ENCODE measurements at places on chromosomes 4 and X.

DNA sequence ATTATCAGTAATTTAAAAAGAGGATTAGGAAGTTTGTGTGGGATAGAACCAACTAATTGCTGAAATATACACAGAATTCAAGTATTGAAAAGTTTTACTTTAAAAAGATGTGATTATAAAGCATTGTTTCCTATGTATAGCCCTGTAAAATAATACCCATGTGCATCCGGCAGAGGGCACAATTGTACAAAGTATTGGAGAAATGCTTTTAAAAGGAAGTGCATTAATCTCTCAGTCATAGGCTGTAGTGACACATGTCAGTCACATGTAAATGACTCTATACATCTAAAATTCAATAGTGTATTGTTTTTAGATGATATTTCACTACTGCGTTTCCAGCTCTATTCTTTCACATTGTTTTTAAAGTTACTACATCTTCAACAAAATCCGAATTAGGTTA is 9.7 kb upstream of the GEMIN8 start:
- no peak for DNase-seq

- DNase-seq, result no peak
These were observed 1163.2 kb downstream of the PCDH18 start for GRCh38 chr4:136369073-136369472.

DNA sequence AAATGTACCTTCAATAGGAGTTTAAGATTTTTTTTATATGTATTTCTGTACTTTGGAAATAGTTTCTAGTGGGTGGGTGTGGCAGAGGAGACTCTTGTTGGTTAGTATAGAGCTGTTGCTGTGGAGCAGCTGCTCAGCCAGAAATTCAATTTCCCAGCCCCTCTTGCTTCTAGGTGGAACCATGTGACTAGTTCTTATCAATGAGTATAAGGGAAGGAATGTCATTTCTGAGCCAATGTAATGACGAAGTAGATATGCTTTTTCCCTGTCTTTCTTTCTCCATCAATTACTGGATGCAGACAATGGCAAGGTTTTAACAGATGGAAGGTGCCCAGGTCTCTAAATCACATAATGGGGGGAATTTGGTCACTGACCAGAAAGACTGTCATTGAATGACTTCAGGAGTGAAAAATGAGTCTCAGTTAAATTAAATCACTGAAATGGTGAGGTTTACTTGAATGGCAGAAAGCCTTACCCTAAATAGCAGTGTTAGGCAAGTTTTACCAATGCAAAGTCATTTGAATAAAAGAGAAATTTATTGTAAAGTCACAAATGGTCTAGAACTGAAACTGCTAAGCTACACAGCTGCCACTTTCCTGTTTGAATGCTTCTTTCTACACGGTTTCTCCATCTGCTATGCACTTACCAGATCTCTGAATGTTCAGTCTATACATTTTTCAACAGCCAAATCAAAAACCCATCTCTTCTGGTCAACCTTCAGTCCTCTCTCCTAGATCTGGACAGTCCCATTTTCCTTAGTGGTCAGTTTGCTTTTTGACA is 795.4 kb upstream of the MAGEB2 start:
- DNase-seq, result no peak

DNA sequence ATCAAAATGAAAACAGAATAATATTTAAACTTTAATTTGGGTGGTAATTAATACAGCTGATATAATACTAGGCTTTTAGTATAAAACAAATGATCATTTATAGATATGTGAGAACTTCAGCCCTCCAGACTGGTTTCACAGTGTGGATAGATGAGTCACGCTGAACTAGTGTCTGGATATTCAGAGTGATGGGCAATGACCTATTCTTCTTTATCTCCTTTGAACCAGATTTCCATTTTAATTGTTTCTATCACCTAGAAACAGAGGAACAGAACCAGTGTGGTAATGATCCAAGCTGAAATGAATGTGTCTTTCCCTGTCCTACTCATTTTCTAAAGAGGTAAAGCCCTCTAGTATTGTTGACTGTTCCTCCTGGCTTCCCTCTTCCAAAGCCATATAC is 155.2 kb upstream of the GK2 start:
- no peak for DNase-seq

DNA sequence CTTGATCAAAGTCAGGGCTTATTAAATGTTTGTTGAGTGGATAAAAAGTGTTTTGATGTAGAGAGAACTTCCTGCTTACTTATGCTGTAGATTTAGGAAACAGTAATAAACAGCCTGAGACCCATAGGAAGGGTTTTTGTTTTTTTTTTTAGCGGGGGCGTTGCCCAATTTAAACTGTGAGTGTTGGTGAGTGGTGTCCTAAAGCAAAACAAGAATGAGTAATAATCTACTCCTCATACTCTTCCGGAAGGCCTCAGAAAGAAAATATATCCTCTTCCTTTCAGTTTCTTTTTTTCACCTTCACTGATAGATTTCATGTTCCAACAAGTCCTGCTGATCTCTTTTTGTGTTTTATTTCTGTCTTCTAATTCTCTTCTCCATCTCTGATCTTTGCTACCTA is 104.4 kb upstream of the SCML1 start:
- no peak for DNase-seq

DNA sequence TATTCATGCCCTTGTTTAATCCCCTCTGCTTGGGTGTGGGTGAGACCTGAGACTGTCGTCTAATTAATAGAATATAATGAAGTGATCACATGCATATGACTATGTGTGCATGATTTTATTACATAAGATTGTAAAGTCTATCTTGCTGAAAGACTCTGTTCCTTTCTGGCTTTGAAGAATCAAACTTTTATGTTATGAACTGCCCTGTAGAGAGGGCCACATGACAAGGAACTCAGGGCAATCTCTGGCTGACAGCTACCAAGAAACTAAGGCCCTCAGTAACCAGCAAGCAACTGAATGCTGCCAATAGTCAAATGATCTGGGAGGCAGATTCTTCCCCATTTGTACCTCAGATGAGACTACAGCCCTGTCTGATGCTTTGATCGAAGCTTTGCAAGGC is 13.5 kb downstream of the TSPAN7 start:
- DNase-seq, result no peak

GRCh38 chr4:80036949-80037685 is 35.9 kb downstream of the ANTXR2 start:
- DNase-seq, result no peak

All from NCI-H2029 treated with DMSO at 0.1 percent for 48 hours (cell line).